ENCODE measurements at places on chromosomes 6 and 20. TPM values are rescaled to one million over a fixed set of nuclear protein-coding genes. Genes with fewer than 3 reads are reported as not detected.

GRCh38 chr6:104003803-104004516 is 855.8 kb downstream of the HACE1 start:
- no peaks in the 10 kb centered on the region for H3K27me3 ChIP-seq
- H3K27ac ChIP-seq: no peak overlapping the region
- no peak overlapping the region for H3K4me3 ChIP-seq
- no peaks in the 10 kb centered on the region for H3K4me1 ChIP-seq

DNA sequence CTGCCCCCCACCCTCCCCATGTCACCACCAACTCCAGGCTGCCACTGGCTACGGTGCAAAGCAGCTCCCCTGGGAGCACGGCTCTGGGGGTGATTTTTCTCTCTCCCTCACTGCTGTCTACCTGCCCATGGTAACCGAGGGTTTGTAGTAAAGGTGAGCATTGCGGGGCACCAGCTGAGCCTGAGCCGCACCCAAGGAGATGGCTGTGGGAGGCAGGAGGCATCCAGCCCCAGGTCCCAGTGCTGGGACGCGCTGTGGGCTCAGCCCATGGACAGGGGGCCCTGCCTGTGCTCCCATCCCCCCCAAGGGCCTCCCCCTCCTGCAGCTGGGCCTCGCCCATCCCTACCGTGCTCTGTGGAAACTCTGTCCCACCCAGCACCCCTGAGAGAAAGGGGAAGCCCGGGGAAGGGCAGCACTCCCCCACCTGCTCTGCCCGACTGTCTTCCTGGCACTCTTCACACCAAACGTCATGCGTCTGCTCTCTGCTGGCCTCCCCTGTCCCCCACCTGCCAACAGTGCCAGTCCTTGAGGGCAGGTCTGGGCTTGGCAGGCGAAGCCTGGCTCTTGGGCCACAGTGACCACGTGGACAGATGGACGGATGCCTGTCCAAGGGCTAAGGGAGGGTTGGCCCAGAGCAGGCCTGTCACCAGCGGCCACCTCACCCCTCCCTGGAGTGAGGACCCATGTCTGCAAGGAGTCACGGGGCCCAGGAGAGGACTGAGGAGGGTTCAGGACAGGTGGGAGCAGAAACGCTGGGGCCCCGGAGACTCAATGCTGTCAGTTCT is 3.8 kb upstream of the CHRNA4 start:
- DNase-seq: no peak
- H3K36me3 ChIP-seq: no peaks in the 10 kb centered on the region
- no peak overlapping the region for H3K4me3 ChIP-seq
- H3K27ac ChIP-seq: no peak overlapping the region
- peaks cover 47% of the 10 kb centered on the region for H3K27me3 ChIP-seq

- no peak overlapping the region for H3K27ac ChIP-seq
- no peak overlapping the region for H3K4me3 ChIP-seq
- no peak for DNase-seq
- no peaks in the 10 kb centered on the region for H3K36me3 ChIP-seq
- peaks cover 11% of the 10 kb centered on the region for H3K4me1 ChIP-seq
Observed at GRCh38 chr6:50820869-50821264, 2.2 kb downstream of the TFAP2B start.

C20orf204 gene
- total RNA-seq: 0.84 TPM

SMPDL3A gene
- total RNA-seq: 10.2 TPM

OVOL2 gene
- not detected for total RNA-seq

WFDC12 gene
- total RNA-seq: not detected

PDE10A gene
- total RNA-seq: 9.0 TPM

OR2J2 gene
- not detected for total RNA-seq

LAMA4 gene
- total RNA-seq: 219 TPM
